Fibroblast of villous mesenchyme (primary cell): ENCODE measurements at places on chromosomes 7 and 10. TPM values are rescaled to one million over a fixed set of nuclear protein-coding genes. Genes with fewer than 3 reads are reported as not detected.
A peak's percentile ranks its signal among the peaks of the same experiment; 100 is the strongest.

DNA sequence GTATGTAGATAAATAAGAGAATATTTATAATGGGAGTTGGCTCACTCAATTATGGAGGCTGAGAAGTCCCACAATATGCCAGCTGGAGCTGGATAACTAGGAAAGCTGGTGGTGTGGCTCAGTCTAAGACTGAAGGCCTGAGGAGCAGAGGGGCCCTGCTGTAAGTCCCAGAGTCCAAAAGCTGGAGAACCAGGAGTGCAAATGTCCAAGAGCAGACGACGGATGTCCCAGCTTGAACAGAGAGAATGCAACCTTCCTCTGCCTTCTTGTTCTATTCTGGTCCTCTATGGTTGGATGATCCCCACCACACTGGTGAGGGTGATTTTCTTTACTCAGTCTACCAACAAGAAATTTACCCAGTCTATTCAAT lies 13.2 kb downstream of the IL2RA start:
- DNase-seq: no peak

DNA sequence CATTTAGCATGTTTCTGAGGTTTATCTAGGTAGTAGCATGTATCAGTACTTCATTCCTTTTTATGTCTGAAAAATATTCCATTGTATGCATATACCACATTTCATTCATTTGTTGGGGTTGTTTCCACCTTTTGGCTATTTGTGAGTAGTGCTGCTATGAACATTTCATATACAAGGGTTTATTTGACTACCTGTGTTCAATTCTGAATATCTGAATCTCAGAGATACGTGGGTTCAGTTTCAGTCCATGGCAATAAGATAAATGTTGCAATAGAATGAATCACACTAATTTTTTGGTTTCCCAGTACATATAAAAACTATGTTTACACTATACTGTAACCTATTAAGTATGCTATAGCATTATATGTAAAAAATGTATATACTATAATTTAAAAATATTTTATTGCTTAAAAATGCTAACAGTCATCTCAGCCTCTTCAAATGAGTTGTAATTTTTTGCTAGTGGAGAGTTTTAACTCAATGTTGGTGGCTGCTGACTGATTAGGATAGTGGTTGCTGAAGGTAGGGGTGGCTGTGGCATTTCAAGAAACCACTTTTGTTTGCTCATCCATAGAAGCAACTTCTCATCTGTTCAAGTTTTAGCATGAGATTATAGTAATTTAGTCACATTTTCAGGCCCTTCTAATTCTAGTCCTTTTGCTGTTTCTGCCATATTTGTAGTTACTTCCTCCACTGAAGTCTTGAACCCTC lies 13.9 kb downstream of the PLEKHA1 start:
- DNase-seq: no peak

LBX1 gene
- not detected in 2 replicates for total RNA-seq

GRCh38 chr7:154841731-154842331 lies 161.1 kb downstream of the PAXIP1 start:
- DNase-seq: peak; percentile 41

LRRTM3 gene
- total RNA-seq: under 0.01 TPM in 1 of 2 replicates, not detected in the other

DNA sequence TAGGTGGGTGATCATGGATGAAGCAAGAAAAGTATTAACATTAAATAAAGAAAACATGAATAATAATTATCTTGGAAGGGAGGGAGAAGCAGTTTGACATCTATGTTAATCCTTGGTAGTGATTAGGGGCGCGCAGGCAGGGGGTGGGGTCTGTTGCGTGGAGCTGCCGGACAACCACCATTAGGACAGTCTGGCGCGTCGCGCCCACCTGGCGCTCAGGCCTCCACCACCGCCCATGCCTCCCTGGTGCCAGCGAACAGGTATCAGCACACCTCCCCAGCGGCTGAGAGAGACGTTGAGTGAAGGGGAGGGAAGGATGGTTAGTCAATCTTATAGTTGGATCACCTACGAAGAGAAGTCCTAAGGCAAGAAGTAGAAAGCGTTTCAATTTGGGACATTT lies 94.2 kb upstream of the CDK1 start:
- no peak for DNase-seq

DNA sequence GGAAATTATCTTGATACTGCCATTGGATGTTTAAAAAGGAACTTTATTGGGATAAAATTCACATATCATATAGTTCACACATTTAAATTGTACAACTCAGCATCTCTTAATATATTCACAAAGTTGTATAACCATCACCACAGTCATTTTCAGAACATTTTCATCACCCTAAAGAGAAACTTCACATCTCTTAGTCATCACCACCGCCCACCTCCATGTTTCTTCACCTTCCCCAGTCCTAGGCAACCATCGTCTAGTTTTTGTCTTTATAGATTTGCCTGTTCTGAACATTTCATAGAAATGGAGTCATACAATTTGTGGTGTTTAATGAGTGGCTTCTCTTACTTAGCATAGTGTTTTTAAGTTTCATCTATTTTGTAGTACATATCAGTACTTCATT lies 96.6 kb downstream of the ANKRD30A start:
- DNase-seq: no peak

GPR26 gene
- not detected in 2 replicates for total RNA-seq
